Stimulated activated CD8-positive, alpha-beta memory T cell treated with anti-CD3 and anti-CD28 coated beads, Interleukin-2, amount 100 ng/mL, for 1 hour (primary cell): ENCODE measurements at places on chromosomes 6 and 20.

GRCh38 chr6:119671105-119671504 lies 321.5 kb upstream of the MAN1A1 start:
- no peak for DNase-seq

GRCh38 chr6:148682990-148683389 lies 63.8 kb upstream of the UST start:
- no peak for DNase-seq

GRCh38 chr6:142773324-142773723 lies 171.7 kb downstream of the HIVEP2 start:
- no peak for DNase-seq

DNA sequence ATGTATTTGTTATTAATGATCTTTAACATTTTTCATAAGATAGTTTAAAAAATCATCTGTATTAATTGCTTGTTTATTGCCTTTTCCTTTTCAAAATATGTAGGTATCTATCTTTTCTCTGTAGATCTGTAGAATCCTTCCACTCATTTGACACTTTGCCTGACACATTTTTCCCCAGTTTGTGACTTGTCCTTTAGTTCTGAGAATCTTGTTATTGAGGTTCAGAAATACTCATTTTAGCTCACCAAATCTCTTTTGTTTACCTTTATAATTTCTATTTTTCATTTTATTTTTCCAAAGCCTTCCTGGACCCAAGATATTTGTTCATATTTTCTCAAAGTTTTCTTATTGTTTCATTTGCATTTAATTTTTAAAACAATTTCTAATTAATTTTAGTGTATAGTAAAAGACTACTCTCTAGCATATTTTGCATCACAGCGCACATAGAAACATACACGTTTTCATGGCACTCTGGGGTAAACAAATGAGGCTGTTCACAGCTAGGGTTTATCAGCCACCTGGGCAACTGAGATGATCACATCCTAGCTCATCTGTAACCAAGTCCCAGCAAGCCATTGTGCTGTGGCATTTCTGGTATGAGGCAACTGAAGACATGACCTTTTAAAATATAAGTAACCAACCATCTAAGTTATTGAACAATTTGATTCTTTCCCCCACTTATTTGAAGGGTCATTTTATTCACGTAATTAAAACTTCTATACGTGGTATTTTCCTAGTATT lies 275.7 kb downstream of the ADGB start:
- DNase-seq = no peak

DNA sequence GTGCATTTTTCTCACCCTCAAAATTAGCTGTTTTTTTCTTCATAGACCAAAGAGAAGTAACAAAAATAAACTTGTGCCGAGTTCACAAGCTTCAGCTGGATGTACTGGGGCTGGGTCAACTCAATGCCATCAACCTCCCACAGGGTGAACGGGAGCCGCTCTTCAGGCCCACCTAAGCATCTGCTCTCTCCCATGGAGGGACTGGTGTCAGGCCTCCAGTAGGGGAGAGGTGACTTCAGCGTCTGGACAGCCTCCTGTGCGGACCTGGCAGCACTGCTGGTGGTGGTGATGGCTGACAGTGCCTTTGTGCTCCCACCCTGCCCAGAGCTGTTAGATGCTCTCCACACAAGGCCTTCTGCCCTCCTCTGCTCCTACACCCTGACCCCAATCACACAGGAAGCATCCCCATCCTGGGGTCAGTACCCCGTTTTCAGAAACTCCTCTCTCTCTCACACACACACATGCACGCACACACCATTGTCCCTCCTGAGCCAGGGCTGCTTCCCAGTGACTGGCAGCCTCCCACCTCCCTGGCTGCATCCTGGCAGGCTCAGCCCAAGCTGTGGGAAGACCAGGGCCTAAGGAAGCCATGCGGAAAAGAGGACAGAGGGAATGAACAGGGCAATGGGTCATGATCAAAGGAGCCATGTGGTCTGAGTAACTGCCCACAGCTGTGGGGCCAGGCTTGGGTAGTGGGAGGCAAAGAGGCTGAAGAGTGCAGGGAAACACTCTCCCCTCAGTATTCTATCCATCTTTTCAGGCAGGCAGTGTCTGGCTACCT lies 17.7 kb downstream of the CST8 start:
- DNase-seq = no peak

- DNase-seq = no peak
These were observed 580.4 kb downstream of the CBLN4 start for GRCh38 chr20:55424968-55425367.

GRCh38 chr20:55166063-55166462 lies 690.7 kb downstream of the DOK5 start:
- DNase-seq = no peak

DNA sequence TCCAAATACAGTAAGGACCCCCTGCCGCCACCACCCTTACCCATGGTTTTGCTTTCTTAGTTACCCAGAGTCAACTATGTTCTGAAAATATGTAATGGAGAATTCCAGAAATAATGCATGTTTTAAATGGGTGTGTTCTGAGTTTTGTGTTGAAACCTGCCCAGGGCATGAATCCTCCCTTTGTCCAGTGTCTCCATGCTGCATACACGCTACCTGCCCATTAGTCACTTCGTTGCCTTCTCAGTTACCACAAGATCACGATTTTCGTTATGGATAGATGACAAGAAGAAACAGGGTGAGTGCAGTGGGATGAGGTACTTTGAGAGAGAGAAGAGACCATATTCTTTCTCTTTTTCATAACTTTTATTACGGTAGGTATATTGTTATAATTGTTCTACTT lies 10.6 kb downstream of the FARS2 start:
- no peak for DNase-seq

DNA sequence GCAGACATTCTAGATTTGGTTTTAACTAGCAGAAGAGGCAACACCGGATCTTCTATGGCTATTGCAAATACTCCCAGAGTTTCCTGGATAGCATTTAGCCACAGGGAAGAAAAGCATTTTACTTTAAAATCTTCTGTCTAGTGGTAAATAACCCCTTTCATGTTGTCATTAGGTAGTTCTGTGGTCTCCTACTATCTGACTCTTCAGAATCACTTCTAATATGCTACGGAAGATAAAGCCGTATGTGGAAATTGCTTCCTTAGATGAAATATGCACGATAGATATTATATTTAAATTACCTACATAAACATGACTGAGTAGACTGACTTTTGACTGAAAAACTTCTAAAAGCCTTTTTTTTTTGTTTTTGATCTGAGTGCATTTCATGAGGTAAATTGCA lies 759 bp downstream of the CRISP3 start:
- no peak for DNase-seq

GRCh38 chr20:63135411-63135810 lies 80.5 kb downstream of the YTHDF1 start:
- no peak for DNase-seq

- DNase-seq = no peak
These were observed 12.5 kb downstream of the GNAS-AS1 start for GRCh38 chr20:58838174-58838573.

DNA sequence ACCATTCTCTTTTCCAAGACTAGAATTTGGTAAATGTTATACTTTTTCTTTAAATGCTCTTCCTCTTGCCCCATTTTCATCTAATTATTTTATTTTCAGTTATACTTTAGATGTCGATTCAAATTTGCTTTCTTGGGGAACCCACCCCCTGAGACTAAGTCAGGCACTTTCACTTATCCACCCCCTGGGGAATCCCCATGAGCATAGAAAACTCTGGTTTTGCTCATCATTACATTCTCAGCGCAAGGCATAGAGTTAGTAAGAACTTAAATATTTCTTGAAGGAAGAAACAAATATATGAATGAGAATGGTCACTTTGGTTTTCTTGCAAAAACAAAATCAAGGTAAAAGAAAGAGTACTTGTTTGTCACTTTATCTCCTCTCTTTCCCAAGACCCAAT lies 25.1 kb upstream of the HSF2 start:
- DNase-seq = no peak

- no peak for DNase-seq
These were observed 48.0 kb upstream of the PMEPA1 start for GRCh38 chr20:57757767-57758166.

GRCh38 chr6:30744054-30744805 lies at the start of gene IER3:
Gene IER3, minus strand, starts transcription at chr6:30744547. Its CDS starts 29 bp downstream, at chr6:30744518.
- DNase-seq = peak; percentile 62

DNA sequence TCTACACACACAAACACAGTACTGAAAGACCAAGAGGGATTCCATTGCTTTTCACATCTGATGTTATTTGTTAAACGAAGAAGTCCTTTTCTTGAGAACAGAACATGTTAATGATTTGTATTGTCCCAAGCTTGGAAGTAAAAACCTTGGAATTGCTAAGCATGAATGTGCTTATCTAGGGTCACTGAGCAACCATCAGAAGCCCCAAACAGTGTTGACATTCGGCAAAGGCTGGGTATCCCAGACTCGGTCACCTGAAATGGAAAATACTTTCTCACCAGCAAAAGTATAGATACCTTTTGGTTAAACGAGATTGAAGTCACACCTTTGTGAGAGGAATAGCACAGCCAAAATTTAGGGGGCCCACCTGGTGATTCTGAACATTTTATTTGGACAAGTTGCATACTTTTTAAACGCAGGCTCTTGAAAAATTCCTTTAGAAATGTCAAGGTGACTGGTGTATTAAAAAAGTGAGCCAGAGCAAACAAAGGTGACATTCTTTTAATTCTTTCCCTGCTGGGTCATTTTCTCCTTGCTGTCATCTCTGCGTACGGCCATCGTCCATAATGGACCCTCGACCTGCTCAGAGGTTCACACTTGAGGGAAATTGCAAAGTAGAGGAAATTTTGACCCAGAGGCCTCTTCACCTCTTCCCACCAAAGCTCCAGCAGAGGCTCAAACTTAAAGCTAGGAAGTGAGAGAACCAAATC lies 95.8 kb upstream of the FOXA2 start:
- no peak for DNase-seq

GRCh38 chr6:73699676-73700459 lies 3.9 kb downstream of the CD109 start:
- no peak for DNase-seq

DNA sequence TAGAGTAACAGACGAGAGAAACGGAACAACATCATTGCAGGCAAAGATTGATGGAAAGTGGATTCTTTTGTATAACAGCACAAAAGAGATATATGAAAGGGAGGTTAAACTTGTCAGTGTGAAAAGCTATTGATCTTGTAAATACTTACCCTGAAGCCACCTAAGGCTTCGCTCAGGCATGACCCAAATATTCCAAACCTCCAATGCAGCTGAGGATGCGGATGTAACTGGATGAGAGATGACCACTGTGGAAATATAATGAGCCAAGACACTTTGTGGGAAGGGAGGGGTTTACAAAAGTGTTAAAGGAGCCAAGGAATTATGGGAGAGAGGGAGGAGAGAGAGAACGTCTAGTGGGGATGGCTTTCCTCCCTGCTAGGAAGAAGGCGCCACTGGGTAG lies 112.0 kb downstream of the DOK5 start:
- no peak for DNase-seq

- DNase-seq = no peak
These were observed 729 bp upstream of the ZHX3 start for GRCh38 chr20:41318271-41318649.

DNA sequence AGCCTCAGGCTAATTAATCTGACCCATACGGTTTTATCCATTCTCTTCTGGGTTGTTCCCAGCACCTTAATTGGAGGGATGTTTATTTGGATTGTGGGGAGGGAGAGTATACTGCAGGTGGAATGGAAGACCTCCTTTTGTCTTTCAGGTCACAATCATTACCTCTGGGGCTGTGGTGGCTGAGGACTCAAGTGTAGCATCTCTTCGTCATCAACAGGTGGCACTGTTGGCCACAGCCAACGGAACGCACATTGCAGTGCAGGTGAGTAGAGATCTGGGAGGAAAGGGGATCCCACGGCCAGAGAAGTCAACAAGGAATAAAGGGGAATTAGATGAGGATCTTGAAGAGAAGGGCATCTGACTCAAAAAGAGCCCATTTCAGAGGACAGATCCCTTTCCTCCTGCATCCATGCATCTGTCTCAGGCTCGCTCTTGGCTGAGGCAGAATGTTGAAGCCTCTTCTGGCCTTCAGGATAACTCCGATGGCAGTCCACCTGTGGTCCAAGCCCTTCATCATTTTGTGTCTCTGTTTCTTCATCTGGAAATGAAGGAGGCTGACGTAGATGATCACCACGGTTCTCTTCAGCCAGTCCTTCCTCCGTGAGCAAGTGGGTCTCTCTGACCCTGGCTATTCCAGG lies 3.2 kb upstream of the DEF6 start:
- peak; percentile 15 for DNase-seq

GRCh38 chr6:111171577-111172400 lies 84.5 kb downstream of the SLC16A10 start:
- no peak for DNase-seq

GRCh38 chr6:24321538-24322162 lies 36.2 kb downstream of the DCDC2 start:
- no peak for DNase-seq

DNA sequence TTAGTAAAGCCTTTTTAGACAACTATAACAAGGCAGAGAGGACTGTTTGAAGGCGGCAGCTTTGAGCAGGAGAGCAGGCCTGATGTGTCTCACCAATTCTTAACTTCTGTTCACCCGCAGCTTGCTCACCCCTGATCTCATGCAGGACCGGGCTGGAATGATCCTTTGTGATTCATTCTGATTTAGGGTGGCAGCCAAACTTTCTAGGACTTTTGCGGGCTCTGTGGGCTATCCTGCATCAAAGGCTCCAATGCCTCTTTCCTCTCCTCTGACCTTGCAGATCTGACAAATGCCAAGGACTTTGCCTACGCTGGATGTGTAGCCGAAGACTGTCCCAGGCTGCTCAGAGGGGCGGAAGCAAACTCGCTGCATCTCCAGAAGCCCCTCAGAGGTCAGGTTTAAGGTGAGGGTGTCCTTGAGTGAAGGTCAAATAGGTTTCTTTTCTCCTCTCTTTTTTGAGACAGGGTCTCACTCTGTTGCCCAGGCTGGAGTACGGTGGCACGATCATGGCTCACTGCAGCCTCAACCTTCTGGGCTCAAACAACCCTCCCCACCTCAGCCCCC lies 72.3 kb downstream of the VEGFA start:
- DNase-seq = no peak

- no peak for DNase-seq
These were observed 82.8 kb downstream of the MLIP start for GRCh38 chr6:54194067-54194466.

- DNase-seq = peak; percentile 35
These were observed 757 bp upstream of the SAMD3 start for GRCh38 chr6:130223508-130223907.

GRCh38 chr6:110690106-110690654 lies 125.1 kb downstream of the CDK19 start:
- no peak for DNase-seq
